ENCODE measurements at places on chromosomes 3 and 15.

- no peak for DNase-seq
These were observed 154.5 kb upstream of the TSC22D2 start for GRCh38 chr3:150253622-150254021.

DNA sequence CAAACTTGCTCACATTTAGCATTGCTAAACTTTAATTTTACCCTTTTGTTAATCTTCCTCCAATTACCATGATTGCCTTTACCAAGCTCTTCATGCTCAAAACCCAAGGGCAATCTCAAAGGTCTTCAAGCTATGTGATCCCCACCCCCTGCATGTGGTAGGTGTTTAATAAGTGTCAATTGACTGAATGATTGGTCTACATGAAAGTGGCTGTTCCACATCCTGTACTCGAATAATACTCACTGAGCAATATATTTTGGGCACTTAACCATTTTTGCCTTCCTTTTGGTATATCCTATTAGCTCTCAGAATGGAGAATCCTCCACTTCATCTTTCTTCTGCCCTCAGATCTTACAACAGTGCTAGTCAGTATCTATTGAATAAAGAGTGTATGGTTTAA lies 17.1 kb downstream of the RBMS3 start:
- no peak for DNase-seq

DNA sequence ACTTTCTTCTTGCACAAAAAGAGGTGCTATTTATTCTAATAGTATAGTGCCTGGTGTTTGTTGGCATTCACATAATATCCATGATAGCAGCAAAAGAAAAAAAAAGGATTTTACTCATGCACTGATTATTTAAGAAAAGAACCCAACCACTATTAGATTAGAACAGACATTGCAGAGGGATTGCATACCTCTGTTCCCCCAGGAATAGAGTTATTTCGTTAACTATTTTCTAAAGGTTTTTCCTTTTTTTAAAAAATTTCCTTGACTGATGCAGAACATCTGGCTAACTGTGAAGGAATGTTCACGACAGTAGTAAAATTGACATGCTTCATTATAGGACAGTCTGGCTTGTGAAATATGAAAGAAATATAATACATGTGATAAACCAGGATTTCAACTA lies 136.6 kb upstream of the PTX3 start:
- DNase-seq: no peak

- no peak for DNase-seq
These were observed 515.9 kb downstream of the NLGN1 start for GRCh38 chr3:173913397-173913796.

GRCh38 chr3:127815001-127815400 lies 7.3 kb downstream of the MGLL start:
- no peak for DNase-seq

DNA sequence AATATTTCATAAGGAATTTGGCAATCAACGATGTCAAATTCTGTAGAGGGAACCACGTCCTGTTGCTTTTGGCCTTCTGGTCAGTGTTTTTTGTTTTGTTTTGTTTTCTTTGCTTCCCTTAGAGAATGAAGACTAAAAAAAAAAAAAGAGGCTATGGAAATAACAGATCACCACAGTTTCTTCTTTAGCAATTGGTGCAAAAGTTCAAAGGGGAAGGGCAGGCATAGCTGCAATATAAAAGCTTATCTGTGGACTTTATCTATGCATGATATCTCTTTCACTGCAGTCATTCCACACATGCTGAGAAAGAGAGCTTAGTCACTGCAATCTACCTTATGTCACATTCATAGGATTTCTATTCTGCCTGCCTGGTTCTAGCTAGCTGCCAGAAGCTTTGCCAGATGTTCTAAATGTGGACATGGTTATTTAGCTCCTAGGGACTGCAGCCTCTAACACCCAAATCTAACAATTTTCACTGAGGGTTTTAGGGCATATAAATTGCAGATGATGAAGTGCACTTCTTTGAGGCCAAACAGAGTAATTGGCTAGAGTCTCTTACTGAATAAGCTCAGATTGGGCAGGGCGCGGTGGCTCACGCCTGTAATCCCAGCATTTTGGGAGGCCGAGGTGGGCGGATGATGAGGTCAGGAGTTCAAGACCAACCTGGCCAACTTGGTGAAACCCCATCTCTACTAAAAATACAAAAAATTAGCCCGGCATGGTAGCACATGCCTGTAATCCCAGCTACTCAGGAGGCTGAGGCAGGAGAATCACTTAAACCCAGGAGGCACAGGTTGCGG lies 637.2 kb downstream of the NTRK3 start:
- DNase-seq: no peak

All from stimulated activated CD8-positive, alpha-beta memory T cell treated with anti-CD3 and anti-CD28 coated beads, Interleukin-7, amount 100 ng/mL, for 4 hours (primary cell).